ENCODE measurements at places on chromosomes 13 and 19.

GRCh38 chr19:16017138-16017490 lies 59.2 kb upstream of the TPM4 start:
- H3K27ac ChIP-seq = no peak overlapping the region
- no peak for DNase-seq
- no peaks in the 10 kb centered on the region for H3K4me1 ChIP-seq

GRCh38 chr13:37442996-37443395 lies 155.6 kb downstream of the POSTN start:
- H3K4me3 ChIP-seq = no peak overlapping the region
- no peak for DNase-seq
- H3K27ac ChIP-seq = peak overlapping the region; percentile 68
- no peaks in the 10 kb centered on the region for H3K27me3 ChIP-seq
- no peaks in the 10 kb centered on the region for H3K4me1 ChIP-seq

GRCh38 chr19:55383279-55384130 lies 587 bp downstream of the TMEM238 start:
- peak overlapping the region; percentile 96 for H3K27ac ChIP-seq
- DNase-seq = peak; percentile 37
- peaks cover 17% of the 10 kb centered on the region for H3K4me1 ChIP-seq
- no peaks in the 10 kb centered on the region for H3K27me3 ChIP-seq
- H3K4me3 ChIP-seq = peak overlapping the region; percentile 89

DNA sequence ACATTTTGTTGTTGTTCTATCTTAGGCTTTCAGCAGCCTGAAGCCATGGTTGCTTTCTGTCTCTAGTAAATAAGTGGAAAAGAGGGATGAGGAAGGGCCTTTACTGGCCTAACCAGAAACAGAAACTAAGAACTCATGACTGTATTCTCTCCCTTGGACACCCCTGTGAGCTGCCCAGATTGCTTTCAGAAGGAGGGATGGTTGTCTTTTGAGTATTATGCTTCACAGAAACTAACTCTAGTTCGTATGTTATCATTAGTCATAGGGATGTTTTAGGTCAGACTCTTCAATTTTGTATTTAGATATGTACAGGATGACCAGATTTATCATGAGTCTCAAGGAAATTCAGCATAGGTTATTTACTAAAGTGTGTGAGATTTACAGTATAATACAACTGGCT lies 17.5 kb downstream of the BORA start:
- H3K27me3 ChIP-seq = no peaks in the 10 kb centered on the region
- H3K27ac ChIP-seq = no peak overlapping the region
- H3K4me3 ChIP-seq = no peak overlapping the region
- H3K4me1 ChIP-seq = no peaks in the 10 kb centered on the region

- no peaks in the 10 kb centered on the region for H3K27me3 ChIP-seq
- H3K4me1 ChIP-seq = no peaks in the 10 kb centered on the region
- no peak overlapping the region for H3K4me3 ChIP-seq
- peak overlapping the region; percentile 87 for H3K27ac ChIP-seq
These were observed 217.5 kb upstream of the MAB21L1 start for GRCh38 chr13:35694031-35694430.

GRCh38 chr19:4443966-4444764 lies 13.4 kb downstream of the UBXN6 start:
- no peak overlapping the region for H3K4me3 ChIP-seq
- no peak overlapping the region for H3K27ac ChIP-seq
- H3K4me1 ChIP-seq = no peaks in the 10 kb centered on the region
- H3K36me3 ChIP-seq = peaks cover 26% of the 10 kb centered on the region

DNA sequence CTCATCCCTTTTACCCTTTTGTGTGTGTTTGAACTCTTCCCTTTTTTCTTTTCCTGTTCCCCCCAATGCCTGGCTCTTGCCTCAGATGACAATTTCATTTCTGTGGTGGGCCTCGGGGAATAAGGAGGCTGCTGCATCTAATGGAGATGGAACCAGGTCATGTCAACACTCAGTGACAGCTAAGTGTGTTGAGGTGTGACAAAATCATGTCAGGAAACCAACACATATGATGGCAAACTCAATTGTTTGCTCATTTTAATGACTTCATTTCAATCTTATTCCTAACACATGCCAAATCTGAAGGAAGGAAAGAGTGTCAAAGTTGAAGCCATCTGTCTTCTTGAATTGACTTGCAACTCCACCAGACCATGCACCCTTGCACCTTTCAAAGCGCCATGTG lies 36.7 kb downstream of the TNFSF11 start:
- H3K4me3 ChIP-seq = no peak overlapping the region
- no peak overlapping the region for H3K27ac ChIP-seq
- no peaks in the 10 kb centered on the region for H3K4me1 ChIP-seq
- H3K27me3 ChIP-seq = no peaks in the 10 kb centered on the region
- no peak for DNase-seq

DNA sequence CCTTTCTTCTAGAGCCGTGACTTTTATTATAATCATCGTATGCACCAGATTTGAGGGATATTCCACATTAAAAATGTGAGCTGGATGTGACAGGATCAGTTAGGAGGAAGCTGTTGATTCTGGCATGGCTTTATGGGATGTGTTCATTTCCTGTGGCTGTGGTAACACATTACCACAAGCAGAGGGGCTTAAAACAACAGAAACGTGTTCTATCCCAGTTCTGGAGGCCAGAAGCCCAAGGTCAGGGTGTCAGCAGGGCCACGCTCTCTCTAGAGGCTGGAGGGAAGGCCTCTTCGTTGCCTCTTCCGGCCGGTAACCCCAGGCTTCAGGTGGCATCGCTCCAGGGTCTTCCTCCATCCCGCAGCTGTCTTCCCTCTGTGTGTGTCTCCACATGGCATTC lies 14.5 kb downstream of the MED25 start:
- no peaks in the 10 kb centered on the region for H3K4me1 ChIP-seq
- H3K36me3 ChIP-seq = no peaks in the 10 kb centered on the region
- DNase-seq = no peak
- no peaks in the 10 kb centered on the region for H3K27me3 ChIP-seq
- H3K27ac ChIP-seq = no peak overlapping the region
- H3K4me3 ChIP-seq = no peak overlapping the region

DNA sequence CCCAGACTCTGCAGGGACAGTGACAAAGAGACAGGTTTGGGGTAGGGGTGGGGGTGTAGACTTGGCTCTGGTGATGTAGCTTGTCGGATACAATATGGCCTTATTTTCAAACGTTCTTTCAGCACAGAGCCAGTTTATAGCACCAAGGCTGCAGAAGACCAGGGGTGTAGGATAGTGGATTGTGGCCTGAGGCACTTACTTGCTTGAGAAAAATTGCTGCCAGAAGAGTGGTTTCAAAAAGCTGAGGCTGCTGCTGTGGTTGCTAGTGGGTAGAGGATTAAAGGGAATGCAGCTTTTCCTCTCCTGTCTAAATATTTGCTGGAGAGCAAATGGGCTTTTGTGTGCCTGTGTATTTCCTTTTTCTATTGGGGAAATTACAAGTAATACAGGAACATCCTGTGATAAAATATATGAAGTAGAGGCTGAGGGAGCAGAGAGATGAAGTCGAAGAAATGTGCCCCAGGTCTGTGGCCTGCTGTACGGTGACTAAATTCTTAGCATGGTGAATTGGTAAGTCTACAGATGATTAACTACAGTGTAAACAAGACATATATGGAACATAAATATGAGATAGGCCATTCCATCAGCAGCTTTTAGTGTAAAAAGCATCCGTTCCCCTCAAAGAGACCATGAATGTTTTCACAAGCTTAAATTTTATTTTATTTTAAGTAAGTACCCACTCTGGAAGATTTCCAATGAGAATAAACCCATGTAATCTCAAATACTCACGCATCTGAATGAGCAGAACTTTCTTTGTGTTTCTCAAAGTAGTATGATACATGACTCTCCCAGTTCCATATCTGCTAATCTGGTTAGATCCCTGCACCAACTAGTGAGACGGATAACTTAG lies 112.9 kb downstream of the LRCH1 start:
- no peak for DNase-seq
- peak overlapping the region; percentile 55 for H3K27ac ChIP-seq
- no peak overlapping the region for H3K4me3 ChIP-seq
- H3K4me1 ChIP-seq = peaks cover 18% of the 10 kb centered on the region

GRCh38 chr13:25874907-25875306 lies 176.9 kb downstream of the SHISA2 start:
- no peak for DNase-seq
- H3K4me3 ChIP-seq = no peak overlapping the region

DNA sequence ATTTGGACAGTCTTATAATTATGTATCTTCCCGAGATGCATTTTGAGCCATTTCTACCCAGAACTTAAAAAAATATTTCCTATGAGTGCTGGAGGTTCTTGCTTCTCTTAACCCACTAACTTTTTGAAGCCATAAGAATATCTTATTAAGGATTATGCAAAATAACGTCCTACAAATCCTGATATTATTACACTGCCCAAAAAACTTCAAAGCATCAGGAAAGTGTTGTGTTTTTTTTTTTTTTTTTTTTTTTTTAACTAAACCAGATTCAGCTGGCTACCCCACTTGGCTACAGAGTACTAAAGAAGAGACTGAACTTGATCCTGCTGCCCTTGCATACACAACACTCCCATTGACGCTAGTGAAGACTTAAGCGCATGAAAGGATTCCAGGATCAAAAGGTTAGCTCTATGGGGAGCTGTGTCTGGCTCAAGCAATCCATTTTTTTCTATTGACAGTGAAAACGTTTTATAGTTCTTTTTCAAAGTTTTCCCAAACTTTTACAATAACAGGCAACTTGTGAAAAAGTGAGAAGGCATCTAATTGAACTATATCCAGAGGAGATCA lies 141.4 kb downstream of the KCNRG start:
- no peak for DNase-seq
- no peak overlapping the region for H3K27ac ChIP-seq
- no peaks in the 10 kb centered on the region for H3K4me1 ChIP-seq
- H3K27me3 ChIP-seq = no peaks in the 10 kb centered on the region

DNA sequence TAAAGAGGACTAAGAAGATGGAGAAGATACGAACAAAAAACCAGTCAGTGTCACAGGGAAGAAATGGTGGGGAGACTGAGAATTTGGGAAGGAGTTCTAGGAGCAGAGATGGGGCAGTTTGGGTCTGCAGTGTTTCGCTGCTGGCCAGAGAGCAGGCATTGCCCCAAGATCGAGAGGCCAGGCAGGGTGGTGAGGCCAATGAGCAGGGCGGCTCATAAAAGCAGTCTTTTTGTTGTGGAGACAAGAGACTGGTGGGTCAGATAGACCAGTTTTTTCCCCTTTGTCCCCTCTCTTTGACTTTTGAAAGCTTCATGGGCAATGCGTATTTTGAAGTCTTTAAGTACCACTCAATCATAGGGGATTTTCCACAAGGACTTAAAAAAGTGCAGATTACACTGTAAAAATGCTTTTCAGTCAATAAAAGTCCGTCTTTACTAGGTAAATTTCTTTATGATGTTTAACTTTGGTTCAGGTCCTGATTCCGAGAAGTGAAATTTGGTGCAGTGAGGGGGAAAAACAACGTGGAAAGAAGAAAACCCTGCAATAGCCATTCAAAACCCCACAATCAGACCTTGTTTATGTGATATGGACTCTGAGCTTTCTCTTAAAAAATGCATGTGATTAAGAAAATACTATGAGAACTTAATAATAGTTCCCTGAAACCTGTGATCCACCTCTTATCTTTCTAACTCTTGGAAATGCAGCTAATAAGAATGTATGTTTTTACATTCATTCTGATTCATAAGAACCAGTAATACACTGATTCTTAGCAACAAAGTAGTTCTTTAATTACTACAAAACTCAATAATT lies 338.9 kb downstream of the KLF5 start:
- H3K27me3 ChIP-seq = no peaks in the 10 kb centered on the region
- H3K36me3 ChIP-seq = no peaks in the 10 kb centered on the region
- no peak overlapping the region for H3K4me3 ChIP-seq
- H3K4me1 ChIP-seq = no peaks in the 10 kb centered on the region

- H3K27ac ChIP-seq = no peak overlapping the region
- no peaks in the 10 kb centered on the region for H3K36me3 ChIP-seq
- DNase-seq = no peak
- H3K4me3 ChIP-seq = no peak overlapping the region
- H3K27me3 ChIP-seq = no peaks in the 10 kb centered on the region
- no peaks in the 10 kb centered on the region for H3K4me1 ChIP-seq
These were observed 338.6 kb upstream of the TMTC4 start for GRCh38 chr13:101013245-101013644.

GRCh38 chr19:32691952-32692726 lies 518 bp downstream of the NUDT19 start:
- no peaks in the 10 kb centered on the region for H3K36me3 ChIP-seq
- H3K27me3 ChIP-seq = no peaks in the 10 kb centered on the region
- no peaks in the 10 kb centered on the region for H3K4me1 ChIP-seq
- H3K27ac ChIP-seq = peak overlapping the region; percentile 93

DNA sequence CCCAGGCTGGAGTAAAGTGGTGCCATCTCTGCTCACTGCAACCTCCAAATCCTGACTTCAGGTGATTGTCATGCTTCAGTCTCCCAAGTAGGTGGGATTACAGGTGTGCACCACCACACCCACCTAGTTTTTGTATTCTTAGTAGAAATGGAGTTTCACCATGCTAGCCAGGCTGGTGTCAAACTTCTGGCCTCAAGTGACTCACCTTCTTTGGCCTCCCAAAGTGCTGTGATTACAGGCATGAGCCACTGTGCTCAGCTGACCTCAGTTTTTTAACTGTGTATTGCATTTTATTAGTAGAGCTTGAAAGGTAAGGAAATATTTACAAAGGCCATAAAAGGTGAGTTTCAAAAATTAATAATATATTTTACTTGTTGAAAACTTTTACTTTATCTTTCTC lies 2.3 kb downstream of the ZNF726 start:
- H3K36me3 ChIP-seq = no peaks in the 10 kb centered on the region
- H3K27ac ChIP-seq = no peak overlapping the region
- no peaks in the 10 kb centered on the region for H3K27me3 ChIP-seq
- no peak for DNase-seq
- H3K4me3 ChIP-seq = no peak overlapping the region

DNA sequence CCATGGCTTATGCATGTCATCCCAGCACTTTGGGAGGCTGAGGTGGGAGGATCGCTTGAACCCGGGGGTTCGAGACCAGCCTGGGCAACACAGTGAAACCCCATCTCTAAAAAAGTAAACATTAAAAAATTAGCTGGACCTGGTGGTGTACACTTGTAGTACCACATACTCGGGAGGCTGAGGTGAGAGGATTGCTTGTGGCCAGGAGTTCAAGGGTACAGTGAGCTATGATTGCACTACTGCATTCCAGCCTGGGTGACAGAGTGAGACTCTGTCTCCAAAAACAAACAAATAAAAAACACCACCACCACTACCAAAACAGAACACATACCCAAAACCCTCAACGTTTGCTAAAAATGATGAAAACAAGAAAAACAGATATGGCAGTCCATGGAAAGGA lies 15.9 kb downstream of the FBXO17 start:
- no peak overlapping the region for H3K4me3 ChIP-seq
- no peak for DNase-seq
- H3K4me1 ChIP-seq = no peaks in the 10 kb centered on the region
- no peak overlapping the region for H3K27ac ChIP-seq
- no peaks in the 10 kb centered on the region for H3K36me3 ChIP-seq
- no peaks in the 10 kb centered on the region for H3K27me3 ChIP-seq

- H3K27me3 ChIP-seq = no peaks in the 10 kb centered on the region
- no peaks in the 10 kb centered on the region for H3K4me1 ChIP-seq
- H3K36me3 ChIP-seq = no peaks in the 10 kb centered on the region
- no peak overlapping the region for H3K27ac ChIP-seq
- no peak for DNase-seq
- no peak overlapping the region for H3K4me3 ChIP-seq
These were observed 67.3 kb upstream of the ITM2B start for GRCh38 chr13:48165727-48166126.

- H3K27ac ChIP-seq = no peak overlapping the region
- H3K36me3 ChIP-seq = no peaks in the 10 kb centered on the region
- no peak for DNase-seq
- H3K4me1 ChIP-seq = no peaks in the 10 kb centered on the region
- peak overlapping the region; percentile 50 for H3K4me3 ChIP-seq
- peaks cover 2% of the 10 kb centered on the region for H3K27me3 ChIP-seq
These were observed 27.5 kb upstream of the SHKBP1 start for GRCh38 chr19:40549007-40549708.
